ENCODE measurements at places on chromosomes 4 and X. TPM values are rescaled to one million over a fixed set of nuclear protein-coding genes. Genes with fewer than 3 reads are reported as not detected.

- peak overlapping the region; percentile 86 for H3K4me3 ChIP-seq
- H3K27me3 ChIP-seq: peaks cover 6% of the 10 kb centered on the region
- peak overlapping the region; percentile 88 for H3K27ac ChIP-seq
Observed at GRCh38 chrX:30888526-30889146, 418 bp downstream of the TAB3 start.

DNA sequence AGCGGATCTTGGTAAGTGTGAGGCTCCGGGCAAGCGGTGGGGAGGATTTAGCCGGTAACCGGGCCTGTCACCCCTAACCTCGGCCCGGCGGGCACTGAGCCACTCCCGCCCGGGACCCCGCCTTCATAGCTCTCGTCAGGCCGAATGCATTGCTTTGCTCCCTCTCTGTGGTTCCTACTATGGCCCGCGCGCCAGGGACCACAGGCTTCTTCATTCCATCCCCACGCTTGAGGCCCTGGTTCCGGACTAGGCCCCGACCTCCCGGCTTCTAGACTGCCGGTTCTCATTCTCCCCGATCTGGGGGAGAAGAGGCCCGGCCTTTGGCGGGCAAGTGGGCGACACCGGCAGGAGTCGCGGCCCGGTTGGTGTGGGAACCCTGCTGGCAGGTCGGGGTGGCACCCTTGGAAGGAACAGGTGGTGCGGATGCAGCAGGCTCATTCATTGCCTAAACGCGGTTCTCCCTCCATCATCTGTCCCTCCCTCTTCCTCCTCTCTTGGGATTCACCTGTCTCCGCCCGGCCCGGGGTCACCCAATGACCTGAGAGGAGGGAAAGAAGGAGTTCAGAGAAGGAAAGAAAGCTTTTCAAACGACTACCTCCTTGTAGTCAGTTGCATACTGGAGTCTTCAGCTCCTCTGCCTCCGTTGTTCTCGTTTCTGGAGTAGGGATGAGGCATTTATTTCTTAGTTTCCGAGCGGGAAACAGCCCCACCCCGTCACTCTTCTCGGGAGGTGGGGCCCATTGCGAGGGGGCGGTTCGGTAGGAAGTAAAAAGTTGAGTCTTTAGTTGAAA is at the start of gene NDUFC1:
Gene NDUFC1, minus strand, starts transcription at position 657 of the 791 bp plus-strand sequence. CDS start 6,679 bp downstream, outside the sequence.
- no peaks in the 10 kb centered on the region for H3K27me3 ChIP-seq
- H3K36me3 ChIP-seq: peaks cover 9% of the 10 kb centered on the region
- peaks cover 27% of the 10 kb centered on the region for H3K4me1 ChIP-seq
- H3K27ac ChIP-seq: peak within 1 kb of the TSS; percentile 99

- no peaks in the 10 kb centered on the region for H3K27me3 ChIP-seq
- H3K36me3 ChIP-seq: peaks cover 3% of the 10 kb centered on the region
- DNase-seq: no peak
- H3K27ac ChIP-seq: no peak overlapping the region
Observed at GRCh38 chr4:37872310-37872988, 18.4 kb upstream of the TBC1D1 start.

DNA sequence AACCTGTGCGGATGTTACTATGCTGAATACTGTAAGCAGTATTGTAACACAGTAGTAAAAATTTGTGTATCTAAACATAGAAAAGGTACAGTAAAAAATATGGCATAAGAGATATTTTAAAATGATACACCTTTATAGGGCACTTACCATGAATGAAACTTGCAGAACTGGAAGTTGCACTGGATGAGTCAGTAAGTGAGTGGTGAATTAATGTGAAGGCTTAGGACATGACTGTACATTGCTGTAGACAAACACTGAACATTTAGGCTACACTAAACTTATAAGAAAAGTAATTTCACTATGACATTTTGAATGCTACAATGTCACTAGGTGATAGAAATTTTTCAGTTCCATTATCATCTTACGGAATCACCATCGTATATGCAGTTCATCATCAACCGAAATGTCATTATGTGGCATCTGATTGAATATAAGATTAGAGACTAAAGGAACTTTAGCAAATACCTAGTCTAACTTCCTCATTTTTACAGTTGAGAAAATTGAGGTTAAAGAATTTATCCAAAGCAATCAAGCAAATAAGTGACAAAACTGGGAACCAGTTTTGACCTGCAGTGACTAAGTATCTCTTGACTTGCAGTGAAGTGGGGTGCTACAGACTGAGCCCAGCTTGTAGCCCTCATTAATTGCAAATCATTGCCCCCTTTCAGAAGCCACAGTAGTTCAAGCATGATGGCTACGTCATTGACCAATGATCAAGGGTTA is 55.3 kb downstream of the EGF start:
- no peaks in the 10 kb centered on the region for H3K36me3 ChIP-seq
- H3K4me1 ChIP-seq: peaks cover 6% of the 10 kb centered on the region
- H3K27ac ChIP-seq: no peak overlapping the region
- no peak for DNase-seq
- H3K4me3 ChIP-seq: no peak overlapping the region

DNA sequence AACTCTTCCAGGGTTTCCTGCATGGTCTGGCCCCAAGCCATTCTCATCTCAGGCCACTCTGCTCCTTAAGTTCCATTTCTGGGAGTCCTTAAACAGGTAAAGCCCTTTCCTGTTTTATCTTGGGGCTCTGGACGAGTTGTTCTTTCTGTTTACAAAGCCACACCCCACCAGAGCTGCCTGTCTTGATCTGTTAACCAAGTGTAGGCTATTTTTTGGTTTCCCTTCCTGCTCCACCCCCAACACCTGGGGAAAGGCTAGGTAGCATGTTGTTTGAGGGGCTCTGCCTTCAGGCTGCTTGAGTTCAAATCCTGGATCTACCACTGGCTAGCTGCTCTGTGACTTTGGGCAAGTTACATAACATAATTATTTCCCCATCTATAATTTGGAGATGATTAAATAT is 40.0 kb downstream of the ERVMER34-1 start:
- no peak overlapping the region for H3K4me3 ChIP-seq
- peaks cover 16% of the 10 kb centered on the region for H3K4me1 ChIP-seq
- peaks cover 11% of the 10 kb centered on the region for H3K27me3 ChIP-seq
- H3K27ac ChIP-seq: no peak overlapping the region
- peaks cover 17% of the 10 kb centered on the region for H3K36me3 ChIP-seq
- DNase-seq: no peak

- no peak overlapping the region for H3K27ac ChIP-seq
- no peaks in the 10 kb centered on the region for H3K27me3 ChIP-seq
- DNase-seq: no peak
- no peaks in the 10 kb centered on the region for H3K36me3 ChIP-seq
- H3K4me1 ChIP-seq: peaks cover 1% of the 10 kb centered on the region
Observed at GRCh38 chr4:186481998-186482790, 73.2 kb downstream of the MTNR1A start.

- H3K4me3 ChIP-seq: no peak overlapping the region
- H3K4me1 ChIP-seq: no peaks in the 10 kb centered on the region
- no peak overlapping the region for H3K27ac ChIP-seq
- no peak for DNase-seq
Observed at GRCh38 chr4:160184884-160185283, 1082.0 kb downstream of the RAPGEF2 start.

GRCh38 chr4:140904904-140905303 is 148.7 kb upstream of the TBC1D9 start:
- no peak overlapping the region for H3K27ac ChIP-seq
- peaks cover 6% of the 10 kb centered on the region for H3K36me3 ChIP-seq
- H3K4me1 ChIP-seq: peaks cover 15% of the 10 kb centered on the region
- no peak overlapping the region for H3K4me3 ChIP-seq
- H3K27me3 ChIP-seq: no peaks in the 10 kb centered on the region

Gene FAM149A
- total RNA-seq: 13.5 TPM

Gene USP17L15
- not detected for total RNA-seq

Gene GLRA3
- 0.07 TPM for total RNA-seq

Gene DCLK2
- total RNA-seq: 6.9 TPM

All from progenitor cell of endocrine pancreas (in vitro differentiated cells).